Ovary (tissue), 10 donors: ENCODE measurements at places on chromosomes 7 and 10.

GRCh38 chr10:36042135-36042534 lies 400.0 kb upstream of the FZD8 start:
- DNase-seq = no peak

DNA sequence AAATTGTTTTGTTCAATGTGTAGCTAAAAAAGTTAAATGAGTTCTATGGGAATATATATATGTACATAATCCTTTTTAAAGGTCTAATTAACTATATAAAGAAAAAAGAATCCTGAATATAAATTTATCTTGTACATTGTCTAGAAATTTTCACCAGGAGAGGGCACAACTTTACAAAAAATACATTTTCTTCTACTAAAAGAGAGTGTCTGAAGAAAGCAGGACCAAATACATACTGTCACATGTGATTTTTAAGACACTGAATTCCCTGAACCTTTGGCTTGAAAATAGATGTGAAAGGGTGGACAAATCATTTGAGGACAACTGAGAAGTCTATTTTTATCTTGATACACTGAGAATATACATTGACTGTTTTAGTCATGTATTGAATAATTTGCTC lies 204.3 kb downstream of the DGKB start:
- DNase-seq = no peak

GRCh38 chr10:101817337-101818118 lies 716 bp downstream of the OGA start:
- peak; percentile 82 for DNase-seq

DNA sequence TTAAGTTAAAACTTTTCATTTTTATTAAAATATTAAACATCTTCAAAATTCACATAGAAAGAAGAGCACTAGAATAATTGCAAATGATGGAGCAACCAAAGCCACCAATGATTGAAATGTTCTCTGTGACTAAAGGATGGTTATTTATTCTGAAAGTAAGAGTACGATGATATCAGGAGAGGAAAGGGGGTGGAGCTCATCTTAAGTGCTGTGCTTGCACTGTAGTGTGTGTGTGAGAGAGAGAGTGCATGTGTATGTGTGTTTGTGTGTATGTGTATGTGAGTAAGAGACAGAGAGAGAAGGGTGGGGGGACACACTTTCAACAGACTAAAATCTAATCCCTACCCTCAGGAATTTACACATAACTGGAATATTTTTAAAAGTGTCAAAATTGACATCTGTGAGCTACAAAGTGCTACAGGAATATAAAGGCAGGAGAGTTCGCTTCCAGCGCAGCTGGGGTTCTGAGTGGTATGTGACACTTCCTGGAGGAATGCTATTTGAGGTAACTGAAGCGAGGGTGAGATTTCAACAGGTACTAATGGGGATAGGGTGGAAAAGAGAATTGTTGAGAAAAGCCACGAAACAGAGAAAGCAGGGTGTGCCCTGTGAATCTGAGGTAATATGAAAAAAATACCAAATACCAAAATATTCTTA lies 57.2 kb upstream of the SMNDC1 start:
- no peak for DNase-seq

DNA sequence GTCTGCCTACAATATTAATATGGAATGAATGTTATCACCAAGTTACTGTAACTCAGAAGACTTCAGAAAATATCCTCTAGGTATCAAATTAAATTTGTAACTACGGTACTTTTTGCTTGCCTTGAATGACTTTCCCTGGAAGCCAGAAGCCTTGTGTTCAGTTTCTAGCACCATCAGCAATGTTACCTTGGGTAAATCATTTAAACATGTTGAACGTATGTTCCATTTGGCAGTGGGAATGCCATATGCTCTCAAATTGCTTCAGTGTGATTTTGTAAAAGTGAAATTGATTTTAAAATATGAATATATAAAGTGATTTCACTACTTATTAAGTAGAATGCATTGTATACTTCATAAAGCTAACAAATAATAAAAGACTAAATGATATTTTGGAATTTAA lies 11.2 kb downstream of the RPA3 start:
- DNase-seq = no peak

GRCh38 chr10:5413012-5413938 lies 918 bp downstream of the NET1 start:
- DNase-seq = no peak

GRCh38 chr7:95925971-95926370 lies 153.6 kb downstream of the DYNC1I1 start:
- DNase-seq = no peak

DNA sequence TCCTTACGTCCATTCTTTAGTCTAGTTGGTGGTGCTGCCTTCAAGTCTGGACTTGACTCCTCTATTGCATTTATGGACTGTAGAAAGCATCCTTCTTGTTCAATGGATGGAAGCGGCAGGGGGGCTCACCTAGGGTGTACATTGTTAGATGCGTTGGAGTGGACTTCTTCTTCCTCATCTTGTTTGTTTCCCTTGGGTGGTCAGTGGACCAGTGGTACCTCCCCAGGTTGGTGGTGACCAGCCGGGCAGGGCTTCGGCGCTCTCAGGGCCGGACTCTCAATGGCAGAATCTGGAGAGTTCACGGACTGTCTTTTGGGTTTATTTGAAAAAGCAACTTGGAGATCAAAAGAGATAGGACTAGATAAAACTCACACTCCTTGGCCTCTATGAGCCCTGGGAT lies 6.2 kb upstream of the BTBD16 start:
- DNase-seq = no peak

GRCh38 chr7:107167483-107168232 lies 1.1 kb upstream of the HBP1 start:
- no peak for DNase-seq

DNA sequence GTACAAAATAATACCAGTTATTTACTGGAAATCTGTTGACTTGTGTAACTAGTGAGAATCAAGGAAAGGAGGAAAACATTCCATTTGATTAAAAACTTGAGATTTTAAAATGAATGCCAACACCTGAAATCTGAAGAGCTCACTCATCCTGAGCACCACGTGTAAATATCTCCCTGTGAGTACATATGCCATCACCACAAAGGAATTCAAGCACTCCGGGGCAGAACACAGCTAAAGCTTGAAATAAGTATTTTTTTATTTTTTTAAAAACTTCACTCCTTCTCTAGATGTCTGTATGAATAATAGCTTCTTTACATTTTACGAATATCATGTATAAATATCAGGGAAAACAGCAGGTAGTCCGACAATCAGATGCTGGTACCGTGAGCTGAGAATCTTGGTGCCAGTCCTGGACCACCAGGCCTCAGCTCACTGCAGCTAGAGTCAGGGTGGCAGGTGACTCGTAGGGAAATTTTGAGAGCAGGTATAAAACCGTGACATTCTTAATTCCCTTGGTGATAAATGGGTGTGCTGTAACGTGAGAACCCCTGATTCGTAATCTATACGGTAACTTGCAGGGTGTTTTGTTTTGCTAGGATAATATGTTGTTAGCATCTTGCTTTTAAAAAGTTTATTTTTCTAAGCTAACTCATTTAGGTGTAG lies 12.7 kb downstream of the LMTK2 start:
- DNase-seq = no peak

DNA sequence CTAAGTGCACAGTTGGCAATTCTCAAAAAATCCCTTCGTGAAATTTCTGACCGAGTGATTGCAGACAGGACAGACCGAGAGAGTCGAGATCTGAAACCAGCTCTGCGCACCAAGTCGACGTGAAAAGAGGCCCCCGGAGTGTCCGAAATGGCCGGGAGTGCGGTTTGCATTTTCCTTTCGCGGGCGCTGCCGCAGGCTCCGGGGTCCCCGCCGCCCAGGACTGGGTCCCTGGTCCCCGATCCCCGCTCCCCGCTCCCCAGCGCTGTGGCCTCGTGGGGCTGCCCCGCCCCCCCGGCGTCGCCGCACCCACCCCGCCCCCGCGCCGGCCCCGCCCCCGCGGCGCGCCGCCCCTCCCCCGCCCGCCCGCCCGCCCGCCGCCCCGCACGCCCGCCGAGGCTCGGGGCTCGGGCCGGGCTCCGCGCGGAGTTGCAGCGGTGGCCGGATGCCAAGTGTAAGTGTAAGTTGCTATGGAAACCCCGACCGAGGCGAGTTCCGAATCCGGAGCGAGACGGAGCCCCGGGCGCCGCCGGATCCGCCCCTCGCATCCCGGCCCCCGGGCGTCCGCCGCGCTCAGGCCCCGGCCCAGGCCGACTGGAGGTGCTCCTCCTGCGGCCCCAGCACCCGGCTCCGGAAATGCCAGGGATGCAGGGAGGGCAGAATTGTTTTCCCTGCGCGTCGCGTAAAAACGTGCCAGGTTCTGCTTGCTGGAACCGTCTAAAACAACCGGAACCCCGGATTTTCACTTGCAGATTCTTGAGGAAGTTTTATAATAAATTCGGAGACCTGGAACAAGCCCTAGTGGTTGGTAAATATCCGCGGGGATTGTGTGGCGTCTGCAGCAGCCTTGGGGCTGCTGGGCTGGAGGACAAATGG lies 4.6 kb downstream of the BMI1 start:
- peak; percentile 88 for DNase-seq

- no peak for DNase-seq
These were observed 24.2 kb downstream of the IFIT3 start for GRCh38 chr10:89351780-89352597.

- DNase-seq = no peak
These were observed 70.5 kb downstream of the CPXM2 start for GRCh38 chr10:123821136-123821535.

GRCh38 chr7:77481615-77482014 lies 55.5 kb upstream of the PTPN12 start:
- no peak for DNase-seq

DNA sequence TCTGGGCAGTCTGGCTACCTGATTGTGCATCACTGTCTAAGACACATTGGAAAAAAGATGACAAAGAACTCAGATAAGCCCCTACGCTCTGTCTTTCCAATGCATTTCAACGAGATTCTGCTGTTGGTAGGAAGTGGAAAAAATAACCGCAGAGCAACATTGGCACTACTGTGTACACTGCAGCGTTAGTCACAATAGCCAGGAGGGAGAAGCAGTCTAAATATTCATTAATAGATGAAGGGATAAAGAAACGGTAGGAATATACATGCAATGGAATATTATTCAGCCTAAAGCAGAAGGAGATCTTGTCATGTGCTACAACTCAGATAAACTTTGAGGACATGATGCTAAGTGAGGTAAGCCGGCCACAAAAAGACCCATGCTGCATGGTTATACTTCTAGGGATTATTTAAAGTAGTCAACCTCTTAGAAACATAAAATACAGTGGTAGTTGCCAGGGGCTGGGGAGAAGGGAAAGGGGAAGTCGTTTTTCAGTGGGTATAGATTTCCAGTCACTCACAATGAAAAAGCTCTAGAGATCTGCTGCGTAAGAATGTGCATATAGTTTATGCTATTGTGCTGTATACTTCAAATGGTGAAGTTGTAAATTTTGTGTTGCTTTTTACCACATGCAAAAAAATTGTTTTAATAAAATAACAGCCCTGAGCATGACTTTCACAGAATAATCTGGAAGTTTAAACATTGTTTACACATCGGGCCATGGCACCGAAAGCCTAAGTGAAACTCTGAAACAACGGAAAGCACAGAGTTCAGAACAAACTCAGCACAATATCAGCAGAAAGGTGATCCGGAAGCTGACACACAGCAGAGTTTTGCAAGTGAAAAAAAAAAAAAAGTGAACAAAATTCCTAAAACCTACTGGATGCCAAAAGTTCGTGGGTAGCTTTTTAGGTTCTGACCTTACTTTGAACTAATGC lies 40.1 kb downstream of the ELMO1 start:
- no peak for DNase-seq

DNA sequence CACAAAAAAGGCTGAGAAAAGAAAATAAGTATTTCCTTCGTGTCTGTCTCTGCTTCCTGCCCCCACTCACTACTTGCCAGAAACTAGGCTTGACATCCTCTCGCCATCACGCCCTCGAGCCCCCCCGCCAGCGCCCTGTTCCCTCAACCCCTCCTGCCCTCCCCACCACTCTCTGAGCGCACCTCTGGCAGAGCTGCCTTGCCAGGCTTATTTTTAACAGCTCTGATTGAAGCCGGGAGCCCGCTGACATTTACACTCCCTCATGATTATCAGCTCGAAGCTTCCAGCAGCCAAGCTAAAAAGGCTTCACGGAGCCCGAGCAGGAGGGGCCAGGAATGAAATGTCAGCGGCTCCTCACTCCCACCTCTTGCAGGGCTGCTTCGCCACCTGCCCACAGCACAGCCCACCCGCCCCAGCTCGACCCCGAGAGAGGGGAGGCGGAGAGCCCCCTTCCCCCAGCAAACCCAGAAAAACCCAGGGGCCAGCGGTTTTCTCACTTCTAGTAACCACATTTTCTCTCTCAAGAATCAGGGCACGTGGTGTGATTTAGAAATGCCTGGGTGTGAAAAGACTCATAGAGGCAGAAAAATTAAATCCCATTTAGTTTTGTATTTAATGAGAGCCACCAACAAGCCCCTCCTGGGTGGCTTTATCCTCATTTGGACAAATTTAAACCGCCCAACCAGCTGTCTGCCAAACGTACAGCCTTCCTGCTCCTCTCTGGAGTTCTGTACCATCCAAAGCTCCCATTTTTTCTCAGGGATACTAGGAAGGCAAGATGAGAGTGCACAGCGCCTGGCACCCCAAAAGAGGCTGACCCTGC lies 89.3 kb downstream of the SLIT1 start:
- peak; percentile 43 for DNase-seq

DNA sequence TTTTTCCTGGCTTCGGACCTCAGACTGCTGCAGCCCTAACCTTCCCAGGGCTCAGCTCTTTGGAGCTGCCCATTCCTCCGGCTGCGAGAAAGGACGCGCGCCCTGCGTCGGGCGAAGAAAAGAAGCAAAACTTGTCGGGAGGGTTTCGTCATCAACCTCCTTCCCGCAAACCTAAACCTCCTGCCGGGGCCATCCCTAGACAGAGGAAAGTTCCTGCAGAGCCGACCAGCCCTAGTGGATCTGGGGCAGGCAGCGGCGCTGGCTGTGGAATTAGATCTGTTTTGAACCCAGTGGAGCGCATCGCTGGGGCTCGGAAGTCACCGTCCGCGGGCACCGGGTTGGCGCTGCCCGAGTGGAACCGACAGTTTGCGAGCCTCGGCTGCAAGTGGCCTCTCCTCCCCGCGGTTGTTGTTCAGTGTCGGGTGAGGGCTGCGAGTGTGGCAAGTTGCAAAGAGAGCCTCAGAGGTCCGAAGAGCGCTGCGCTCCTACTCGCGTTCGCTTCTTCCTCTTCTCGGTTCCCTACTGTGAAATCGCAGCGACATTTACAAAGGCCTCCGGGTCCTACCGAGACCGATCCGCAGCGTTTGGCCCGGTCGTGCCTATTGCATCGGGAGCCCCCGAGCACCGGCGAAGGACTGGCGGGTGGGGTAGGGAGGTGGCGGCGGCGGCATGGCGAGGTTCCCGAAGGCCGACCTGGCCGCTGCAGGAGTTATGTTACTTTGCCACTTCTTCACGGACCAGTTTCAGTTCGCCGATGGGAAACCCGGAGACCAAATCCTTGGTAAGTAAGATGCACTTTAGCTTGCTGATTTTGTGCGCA lies at the start of gene PLXDC2:
Gene PLXDC2, plus strand, starts transcription at position 22 of the 820 bp plus-strand sequence.
- peak; percentile 61 for DNase-seq

GRCh38 chr7:47236480-47237129 lies 345.3 kb downstream of the TNS3 start:
- no peak for DNase-seq

DNA sequence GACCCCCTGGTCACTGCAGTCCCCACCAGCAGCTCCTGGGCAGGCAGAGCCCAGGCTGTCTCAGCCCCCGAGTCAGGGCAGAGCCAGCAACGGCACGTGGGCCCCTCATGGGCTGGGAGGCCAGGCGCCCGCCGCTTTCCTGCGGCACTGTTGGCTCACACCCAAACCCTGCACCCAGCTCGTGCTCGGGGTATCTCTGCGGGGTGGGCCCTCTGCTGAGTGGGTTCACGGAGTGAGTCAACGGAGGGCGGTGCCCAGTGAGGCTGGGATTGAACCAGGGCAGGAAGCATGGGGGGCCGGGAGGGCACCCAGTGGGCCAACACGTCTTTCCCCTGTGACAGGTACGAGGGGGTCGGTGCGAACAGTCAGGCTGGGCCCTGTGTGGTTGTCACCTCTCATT lies 28.9 kb downstream of the ADAP1 start:
- DNase-seq = peak; percentile 10
